ENCODE measurements at places on chromosomes 6 and 20. TPM values are rescaled to one million over a fixed set of nuclear protein-coding genes. Genes with fewer than 3 reads are reported as not detected.

DNA sequence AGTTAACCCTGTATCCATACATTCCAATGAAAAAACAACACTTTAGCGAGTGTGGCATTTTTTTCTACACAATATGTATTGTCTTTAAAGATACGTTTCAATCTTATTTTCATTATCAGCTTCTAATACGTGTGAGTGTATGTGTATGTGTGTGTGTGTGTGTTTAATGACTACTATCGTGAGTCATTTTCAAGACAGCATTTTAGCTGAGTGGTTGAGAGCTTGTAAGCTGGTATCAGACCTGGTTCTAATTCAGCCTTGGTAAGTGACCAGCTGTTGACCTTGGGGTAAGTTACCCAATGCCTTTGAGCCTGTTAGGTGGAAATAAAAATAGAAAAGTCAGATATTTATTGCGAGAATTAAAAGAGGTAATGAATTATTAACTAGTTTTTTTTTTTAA is 320.0 kb upstream of the NT5E start:
- DNase-seq = no peak

DNA sequence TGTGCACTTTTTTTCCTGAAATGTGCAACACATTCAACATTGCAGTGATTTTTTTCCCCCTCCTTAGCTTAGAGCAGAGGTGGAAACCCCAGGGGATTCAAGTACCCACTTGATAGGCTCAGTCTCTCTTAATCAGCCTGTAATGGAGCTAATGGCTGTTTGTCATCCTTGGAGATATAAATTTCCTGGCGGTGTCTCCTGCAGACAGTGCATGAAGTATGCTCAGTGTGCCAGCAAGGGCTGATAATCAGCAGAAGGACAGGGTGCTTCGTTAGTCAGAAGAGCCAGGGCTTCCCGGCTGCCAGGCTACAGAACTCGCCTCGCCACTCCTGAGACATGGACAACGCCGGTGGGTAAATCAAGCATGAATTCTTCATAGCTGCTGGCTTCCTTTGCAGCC is 69.8 kb upstream of the PHACTR2 start:
- no peak for DNase-seq

- DNase-seq = no peak
These were observed 4.6 kb upstream of the PPP1R3G start for GRCh38 chr6:5080574-5080973.

DNA sequence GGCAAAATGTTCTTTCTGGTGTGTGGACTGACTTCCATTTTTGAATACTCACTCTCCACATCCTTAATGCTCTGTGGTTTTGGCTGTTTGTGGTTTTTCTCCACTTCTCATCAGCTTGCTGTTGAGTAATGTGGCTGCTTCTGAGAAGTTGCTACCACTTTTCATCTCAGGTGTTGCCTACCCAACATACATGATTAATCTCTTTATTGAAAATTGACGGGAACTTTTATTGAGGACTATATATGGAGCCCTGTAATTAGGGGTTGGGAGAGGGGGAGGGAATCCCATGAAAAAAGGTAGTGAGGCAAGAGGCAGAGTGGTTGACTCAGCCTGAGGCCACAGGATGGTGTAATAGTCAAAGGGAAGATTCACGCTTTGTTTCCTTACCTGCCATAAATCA is 17.6 kb downstream of the IL22RA2 start:
- peak; percentile 7 for DNase-seq

- DNase-seq = no peak
These were observed 103.1 kb upstream of the PLEKHG1 start for GRCh38 chr6:150496629-150497028.

GRCh38 chr20:39480276-39481043 is 518.3 kb downstream of the DHX35 start:
- no peak for DNase-seq

GRCh38 chr6:166587631-166588413 is 1.3 kb upstream of the RAMACL start:
- no peak for DNase-seq

- no peak for DNase-seq
These were observed 38.1 kb upstream of the BMP5 start for GRCh38 chr6:55913228-55914195.

DNA sequence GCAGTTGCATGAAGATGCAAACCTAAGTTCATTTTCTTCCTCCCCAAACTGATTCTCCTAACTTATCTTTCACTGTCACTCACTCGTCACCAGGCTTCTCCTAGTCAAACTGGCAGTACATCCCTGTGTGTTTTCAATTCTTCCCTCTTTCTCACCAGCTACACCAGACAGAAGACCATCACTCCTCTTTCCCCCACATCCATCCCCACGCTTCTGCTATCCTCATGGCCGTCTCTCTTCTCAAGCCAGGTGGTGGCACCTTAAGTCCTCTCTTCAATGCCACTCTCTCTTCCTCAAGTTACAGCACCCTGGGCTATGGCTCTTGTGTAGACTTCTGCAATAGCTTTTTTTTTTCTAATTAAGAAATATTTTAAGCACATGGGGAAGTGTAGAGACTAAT is 14.4 kb upstream of the TREM2 start:
- no peak for DNase-seq

GRCh38 chr6:137272403-137272802 is 53.2 kb upstream of the IFNGR1 start:
- no peak for DNase-seq

DNA sequence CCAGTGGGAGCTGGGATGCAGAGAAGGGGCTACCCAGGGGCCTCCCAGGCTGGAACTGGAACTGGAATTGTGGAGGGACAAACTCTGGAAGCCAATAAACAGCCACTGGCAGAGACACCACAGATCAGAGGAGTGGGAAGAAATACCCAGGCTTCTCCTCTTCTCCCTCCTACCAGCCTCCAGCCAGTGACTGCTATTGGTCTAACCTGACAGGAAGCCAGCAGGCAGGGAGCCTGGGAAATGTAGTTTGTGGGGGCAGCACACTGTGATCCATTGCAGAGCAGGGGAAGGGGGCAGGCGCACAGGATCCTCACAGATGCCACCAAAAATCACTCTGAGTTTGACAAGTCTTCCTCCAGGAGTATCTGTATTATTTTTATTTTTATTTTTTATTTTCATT is 12.1 kb upstream of the MLN start:
- DNase-seq = no peak

- no peak for DNase-seq
These were observed 134.6 kb upstream of the CCN2 start for GRCh38 chr6:132085731-132086130.

DNA sequence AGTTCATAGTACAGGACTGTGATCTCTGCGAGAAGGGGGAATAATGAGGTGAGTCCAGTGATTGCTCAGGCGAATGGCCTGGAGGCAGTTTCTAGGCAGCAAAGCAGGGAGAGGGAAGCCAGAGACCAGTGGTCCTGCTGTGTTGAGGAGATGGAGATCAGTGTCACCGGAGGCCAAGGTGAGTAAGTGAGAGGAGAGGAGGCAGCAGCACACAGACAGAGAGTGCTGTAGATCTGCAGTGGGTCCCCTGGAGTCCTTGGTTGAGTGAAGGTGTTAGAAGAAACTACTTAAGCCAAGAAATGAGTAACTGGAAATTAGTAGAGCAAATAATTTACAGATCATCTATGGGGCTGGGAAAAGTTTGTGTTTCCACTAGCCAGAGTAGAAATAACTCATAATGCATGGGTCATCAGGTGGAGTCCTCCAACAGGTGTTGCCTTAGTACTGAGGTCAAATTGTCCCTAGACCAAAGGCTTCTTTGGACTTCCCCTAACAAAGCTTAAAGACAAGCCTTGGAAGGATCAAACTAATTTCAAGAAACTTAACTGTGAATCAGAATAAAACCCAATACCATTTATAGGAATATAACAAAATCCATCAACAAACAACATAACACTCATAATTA is 13.6 kb downstream of the HEBP2 start:
- DNase-seq = no peak

GRCh38 chr6:148888856-148889255 is 142.0 kb downstream of the UST start:
- peak; percentile 93 for DNase-seq

DNA sequence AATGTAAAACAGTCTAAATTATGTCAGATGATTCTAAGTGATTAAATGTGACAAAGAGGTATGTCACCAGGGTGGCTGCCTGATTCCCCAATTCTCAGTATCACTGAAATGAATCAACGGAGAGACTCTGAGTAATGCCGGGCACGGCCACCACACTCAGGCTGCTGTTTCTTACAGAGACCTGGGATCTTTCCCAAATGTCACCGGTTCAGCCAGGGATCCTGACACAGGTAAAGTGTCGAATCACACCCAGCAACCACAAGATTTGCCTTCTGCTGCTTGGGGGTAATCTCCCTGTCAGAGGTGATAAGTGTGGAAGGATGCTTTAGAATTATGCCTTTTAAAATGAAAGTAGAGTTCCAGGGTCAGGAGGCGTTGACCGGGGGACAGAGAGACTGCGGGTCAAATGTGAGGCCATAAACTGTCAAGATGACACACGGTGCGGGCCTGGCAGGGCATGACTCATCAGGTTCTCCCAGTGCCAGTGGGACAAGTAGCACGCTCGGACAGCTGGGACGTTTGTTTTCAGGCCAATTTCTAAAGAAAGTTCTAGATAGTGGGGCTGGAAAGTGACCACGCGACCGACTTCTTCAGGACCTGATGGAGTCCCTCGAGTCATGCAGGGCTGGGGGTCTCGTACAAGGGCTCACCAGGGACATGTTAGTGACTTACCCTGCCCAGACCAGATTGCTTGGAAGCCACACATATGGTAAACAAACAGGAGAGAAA is 48.9 kb downstream of the PRDM1 start:
- DNase-seq = no peak

GRCh38 chr20:20580139-20580538 is 132.3 kb downstream of the RALGAPA2 start:
- no peak for DNase-seq

DNA sequence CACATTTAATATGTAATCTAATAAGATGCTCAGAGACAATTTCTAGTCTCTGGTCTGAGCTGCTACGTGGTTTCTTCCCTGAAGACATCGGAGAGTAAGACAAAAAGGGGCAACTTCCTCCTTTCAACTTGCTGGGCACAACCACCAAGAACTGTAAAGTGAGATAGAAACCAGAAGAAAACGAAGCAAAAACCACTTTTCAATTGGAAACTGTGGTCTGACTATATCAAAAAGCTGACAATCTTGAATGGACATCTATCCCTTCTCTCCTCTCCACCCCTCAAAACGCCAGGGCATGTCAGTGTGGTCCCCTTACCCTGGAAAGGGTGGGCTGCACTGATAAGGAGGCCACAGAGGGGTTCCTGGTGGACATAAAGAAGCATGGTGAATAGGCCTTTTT is 269.1 kb downstream of the CD83 start:
- no peak for DNase-seq

- DNase-seq = peak; percentile 46
These were observed 11.5 kb downstream of the NFKBIL1 start for GRCh38 chr6:31558631-31559500.

DNA sequence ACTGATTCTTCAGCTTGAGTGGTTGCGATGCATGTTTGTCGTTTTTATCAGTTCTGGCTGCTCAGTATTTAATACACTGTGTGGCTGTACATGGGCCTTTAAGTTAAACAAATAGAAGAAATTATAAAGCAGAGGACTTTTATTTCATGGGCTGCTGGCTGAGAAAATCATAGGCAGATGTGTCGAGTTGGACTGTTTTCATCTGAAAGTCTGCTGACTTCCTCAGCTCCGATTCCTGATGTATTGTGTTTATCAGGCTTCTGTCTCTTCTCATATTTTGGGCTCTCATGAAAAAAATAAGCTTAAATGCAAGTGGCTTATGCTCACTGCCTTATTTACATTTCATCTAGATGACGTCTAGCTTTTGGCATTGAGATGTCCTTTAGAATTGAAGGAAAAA is 129.5 kb upstream of the GGTLC1 start:
- DNase-seq = peak; percentile 63

C6orf163 gene
- 1.4 TPM for polyA plus RNA-seq

FOXF2 gene
- 0.25 TPM for polyA plus RNA-seq

VNN1 gene
- 0.14 TPM for polyA plus RNA-seq

RBPJL gene
- polyA plus RNA-seq = not detected

STAU1 gene
- 55.7 TPM for polyA plus RNA-seq

ADGRF5 gene
- polyA plus RNA-seq = 30.4 TPM

RBBP8NL gene
- polyA plus RNA-seq = not detected

TP53TG5 gene
- 0.41 TPM for polyA plus RNA-seq

TFAP2B gene
- 0.03 TPM for polyA plus RNA-seq

HLA-DOA gene
- 1.3 TPM for polyA plus RNA-seq

BTN1A1 gene
- 0.10 TPM for polyA plus RNA-seq

ZSWIM3 gene
- polyA plus RNA-seq = 3.8 TPM

DZANK1 gene
- polyA plus RNA-seq = 1.3 TPM

All from muscle of back (tissue), 13 donors.